ENCODE measurements at places on chromosomes 13 and 19. TPM values are rescaled to one million over a fixed set of nuclear protein-coding genes. Genes with fewer than 3 reads are reported as not detected.

GRCh38 chr19:42634409-42635232 is 39.9 kb upstream of the CEACAM8 start:
- DNase-seq: peak; percentile 30

DNA sequence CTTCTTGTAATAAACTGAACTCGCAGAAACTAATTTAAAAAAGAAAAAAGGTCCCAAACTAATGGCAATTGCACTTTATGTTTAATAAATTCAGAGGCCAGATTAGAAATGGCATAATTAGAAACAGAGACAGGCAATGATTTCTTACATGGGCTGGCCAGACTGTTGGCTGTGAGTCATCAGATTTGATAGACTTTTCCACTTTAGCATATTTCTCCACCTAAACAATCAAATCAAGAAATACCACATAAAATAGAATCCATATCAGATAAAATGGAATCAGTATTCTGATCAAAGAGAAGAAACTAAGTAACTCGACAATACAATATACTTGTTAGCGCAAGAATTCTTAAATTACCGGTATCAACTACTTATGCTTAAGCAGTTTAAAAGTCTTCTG is 29.0 kb downstream of the EXOSC8 start:
- DNase-seq: no peak

DNA sequence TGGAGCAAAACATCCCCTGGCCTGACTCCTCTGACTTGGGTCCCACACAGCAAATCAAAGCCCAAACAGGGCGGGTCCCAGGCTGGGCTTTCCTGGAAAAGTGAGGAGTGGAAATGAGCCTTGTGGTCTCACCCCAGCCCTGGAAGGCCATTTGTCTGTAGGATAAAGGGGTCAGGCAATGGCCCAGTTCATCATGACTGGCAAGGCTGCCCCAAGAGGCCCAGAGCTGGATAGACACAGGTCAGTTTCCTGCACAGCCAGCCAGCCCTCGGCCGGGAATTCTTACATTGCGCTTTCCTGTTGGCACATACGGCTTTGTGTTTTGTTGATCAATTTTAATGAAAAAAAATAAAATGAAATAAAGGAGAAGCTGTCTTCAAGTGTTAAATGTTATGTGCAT is 174.3 kb downstream of the TSHZ3 start:
- no peak for DNase-seq

- DNase-seq: no peak
These were observed 969 bp upstream of the CEACAM5 start for GRCh38 chr19:41707502-41707812.

Gene MED26
- total RNA-seq: 5.2 TPM

Gene SMIM44
- total RNA-seq: not detected

DNA sequence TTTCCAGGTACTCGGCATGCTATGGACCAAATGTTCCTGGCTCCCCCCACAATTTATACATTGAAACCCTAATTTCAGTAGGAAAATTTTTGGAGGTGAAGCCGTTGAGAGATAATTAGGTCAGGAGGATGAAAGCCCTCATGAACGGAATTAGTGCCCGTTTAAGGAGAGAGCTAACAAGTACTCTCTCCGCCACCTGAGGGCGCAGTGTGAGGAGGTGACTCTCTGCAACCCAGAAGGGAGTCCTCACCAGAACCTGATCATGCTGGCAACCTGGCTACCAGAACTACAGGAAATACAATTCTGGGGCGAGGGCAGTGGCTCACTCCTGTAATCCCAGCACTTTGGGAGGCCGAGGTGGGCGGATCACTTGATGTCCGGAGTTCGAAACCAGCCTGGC is 397.8 kb downstream of the SLITRK5 start:
- no peak for DNase-seq

- DNase-seq: peak; percentile 16
These were observed 10.0 kb downstream of the CUL4A start for GRCh38 chr13:113219256-113219940.

Gene NANOS3
- not detected for total RNA-seq

Gene ANKRD24
- total RNA-seq: under 0.01 TPM

DNA sequence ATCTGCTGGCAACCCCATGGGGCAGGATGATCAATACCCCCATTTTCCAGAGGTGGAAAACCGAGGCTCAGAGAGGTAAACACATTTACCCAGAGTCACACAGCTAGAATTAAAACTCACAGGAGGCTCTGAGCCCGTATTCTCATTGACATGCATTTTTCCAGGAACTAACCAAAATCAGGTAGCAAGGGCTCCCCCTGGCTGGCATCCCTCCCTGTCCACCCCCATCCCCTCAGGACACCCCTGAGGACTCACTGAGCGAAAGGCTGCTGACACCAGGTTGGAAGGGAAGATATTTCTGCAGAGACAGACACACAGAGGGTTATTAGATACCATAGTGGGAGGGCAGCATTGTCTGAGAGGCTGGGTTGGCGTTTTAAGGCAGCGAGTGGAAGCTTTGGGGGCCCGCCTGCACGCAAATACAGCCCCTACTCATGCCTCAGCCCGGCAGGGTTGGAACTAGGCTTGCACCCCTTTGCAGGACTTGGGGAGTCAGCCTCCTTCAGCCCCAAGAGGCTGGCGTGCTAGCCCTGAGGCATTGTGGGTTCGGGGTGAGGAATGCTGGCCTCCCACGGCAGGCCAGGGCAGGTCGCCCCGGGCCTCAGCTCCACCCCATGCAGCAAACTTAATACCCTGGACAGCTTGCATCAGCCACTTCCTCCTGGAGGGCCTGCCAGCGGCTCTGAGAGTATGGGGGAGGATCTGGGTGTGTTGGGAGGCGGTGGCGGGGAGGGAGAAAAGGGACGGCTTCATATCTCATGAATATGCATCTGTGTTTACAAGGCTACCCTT is 3.9 kb downstream of the SLC1A5 start:
- peak; percentile 95 for DNase-seq

GRCh38 chr19:8034178-8034525 is 18.4 kb upstream of the CCL25 start:
- no peak for DNase-seq
